Posterior cingulate gyrus (tissue), 11 donors: ENCODE measurements at places on chromosomes 11 and 22.

GRCh38 chr11:94550513-94550912, 6.8 kb downstream of the FUT4 start:
- DNase-seq: no peak

- no peak for DNase-seq
Measured at GRCh38 chr22:30861688-30862552, 106.7 kb downstream of the MORC2 start.

- no peak for DNase-seq
Measured at GRCh38 chr11:67032830-67033551, 10.1 kb downstream of the SYT12 start.

- no peak for DNase-seq
Measured at GRCh38 chr11:76203131-76203925, 3.0 kb downstream of the WNT11 start.

DNA sequence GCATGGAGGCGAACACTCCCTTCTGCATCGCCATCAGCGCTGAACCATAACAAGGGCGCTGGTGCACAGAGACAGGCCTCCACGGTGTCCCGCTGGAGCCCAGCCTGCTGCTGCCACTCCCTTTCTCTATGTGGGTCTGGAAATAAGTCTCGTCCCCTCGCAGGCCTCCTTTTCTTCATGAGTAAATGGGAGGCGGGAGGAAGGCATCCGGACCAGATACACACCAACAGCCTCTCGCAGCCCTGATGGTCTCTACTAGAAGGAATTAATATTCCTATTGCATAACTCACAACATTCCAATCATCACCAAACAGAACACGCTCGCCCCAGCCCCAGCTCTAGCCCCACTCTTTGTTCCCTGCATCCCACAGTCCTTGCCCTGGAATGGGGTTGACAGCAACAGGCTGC, 14.9 kb downstream of the RASD2 start:
- DNase-seq: no peak

- DNase-seq: no peak
Measured at GRCh38 chr11:64499261-64500004, 91.6 kb upstream of the SLC22A12 start.

DNA sequence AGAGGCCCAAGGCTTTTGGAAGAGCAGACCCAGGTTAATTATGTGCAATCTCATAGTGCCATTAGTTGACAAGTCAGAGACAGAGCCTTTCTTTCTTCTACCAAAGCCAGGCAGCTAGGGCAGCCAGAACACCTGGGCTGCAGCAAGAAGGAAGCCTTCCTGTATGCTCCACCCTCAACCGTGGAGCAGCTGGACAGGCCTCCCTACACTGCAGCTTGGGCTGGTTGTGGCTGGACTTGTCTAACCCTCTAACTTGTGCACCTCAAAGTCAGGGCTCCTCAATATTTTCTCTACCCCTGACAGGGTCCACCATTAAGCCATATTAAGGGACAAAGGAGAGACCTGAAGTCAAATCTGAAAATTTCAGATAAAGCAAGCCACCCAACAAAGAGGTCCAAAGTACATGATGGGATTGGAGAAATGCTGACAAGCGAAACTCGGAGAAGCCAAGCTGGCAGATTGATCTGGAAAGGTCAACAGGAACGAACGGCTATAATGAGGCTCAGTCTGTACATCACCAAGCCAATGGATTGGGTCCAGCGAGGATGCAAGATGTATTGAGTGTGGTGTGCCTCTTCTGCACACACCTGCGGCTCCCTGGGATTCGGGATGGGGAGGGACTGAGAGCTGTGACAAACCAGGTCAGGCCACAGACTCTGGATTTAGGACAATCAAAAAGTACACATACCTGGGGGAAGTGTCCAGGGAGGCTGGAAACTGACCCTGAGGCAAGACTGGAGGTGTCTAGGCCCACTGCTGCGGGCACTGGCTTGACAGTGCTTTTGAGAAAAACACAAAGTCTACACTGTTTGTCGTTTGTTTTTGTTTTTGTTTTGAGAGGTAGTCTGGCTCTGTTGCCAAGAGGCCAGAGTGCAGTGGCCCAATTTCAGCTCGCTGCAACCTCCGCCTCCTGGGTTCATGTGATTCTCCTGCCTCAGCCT, 11.7 kb upstream of the SLC43A3 start:
- no peak for DNase-seq

DNA sequence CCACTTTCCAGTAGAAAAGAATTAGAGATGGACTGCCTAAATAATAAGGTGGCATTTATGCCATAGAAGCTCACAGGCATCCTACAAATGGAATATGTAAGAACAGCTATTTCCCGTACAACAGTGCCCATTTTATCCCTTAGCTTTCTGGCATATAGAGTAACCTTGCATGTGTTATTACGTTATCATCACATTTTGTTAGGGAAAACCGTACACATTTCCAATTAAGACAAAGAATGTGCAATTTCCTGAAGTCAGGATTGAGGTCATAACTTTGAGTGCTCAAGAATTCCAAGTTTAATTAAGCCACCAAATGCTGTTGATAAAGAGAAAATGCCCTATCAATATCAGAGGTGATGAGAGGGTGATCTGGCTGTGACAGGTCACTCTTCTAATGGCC, 58.9 kb downstream of the LDLRAD3 start:
- no peak for DNase-seq

- DNase-seq: no peak
Measured at GRCh38 chr11:68677432-68677831, 6.9 kb upstream of the GAL start.

GRCh38 chr11:46327829-46328228, 19.4 kb upstream of the DGKZ start:
- DNase-seq: no peak

DNA sequence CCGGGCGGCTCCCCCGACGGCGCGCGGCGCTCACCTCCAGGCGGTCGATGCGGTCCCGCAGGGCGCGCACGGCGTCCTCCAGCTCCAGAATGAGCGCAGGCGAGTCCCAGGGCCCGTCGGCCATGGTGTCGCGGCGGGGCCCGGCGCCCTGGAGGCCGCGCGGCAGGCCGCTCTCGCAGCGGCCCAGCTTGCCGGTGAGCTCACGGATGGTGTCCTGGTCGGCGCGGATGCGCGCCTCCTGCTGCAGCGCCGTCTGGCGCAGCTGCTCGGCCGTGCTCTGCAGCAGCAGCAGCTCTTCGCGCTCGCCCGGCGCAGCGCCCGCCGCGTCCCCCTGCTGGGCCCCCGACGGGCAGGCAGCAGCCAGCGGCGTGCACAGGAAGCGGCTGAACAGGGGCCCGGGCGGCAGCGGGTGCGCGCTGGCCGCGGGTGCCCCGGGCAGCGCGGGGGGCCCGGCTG, 599 bp downstream of the NPTXR start:
- peak; percentile 94 for DNase-seq

- DNase-seq: no peak
Measured at GRCh38 chr11:134074346-134074745, 5.5 kb downstream of the JAM3 start.

DNA sequence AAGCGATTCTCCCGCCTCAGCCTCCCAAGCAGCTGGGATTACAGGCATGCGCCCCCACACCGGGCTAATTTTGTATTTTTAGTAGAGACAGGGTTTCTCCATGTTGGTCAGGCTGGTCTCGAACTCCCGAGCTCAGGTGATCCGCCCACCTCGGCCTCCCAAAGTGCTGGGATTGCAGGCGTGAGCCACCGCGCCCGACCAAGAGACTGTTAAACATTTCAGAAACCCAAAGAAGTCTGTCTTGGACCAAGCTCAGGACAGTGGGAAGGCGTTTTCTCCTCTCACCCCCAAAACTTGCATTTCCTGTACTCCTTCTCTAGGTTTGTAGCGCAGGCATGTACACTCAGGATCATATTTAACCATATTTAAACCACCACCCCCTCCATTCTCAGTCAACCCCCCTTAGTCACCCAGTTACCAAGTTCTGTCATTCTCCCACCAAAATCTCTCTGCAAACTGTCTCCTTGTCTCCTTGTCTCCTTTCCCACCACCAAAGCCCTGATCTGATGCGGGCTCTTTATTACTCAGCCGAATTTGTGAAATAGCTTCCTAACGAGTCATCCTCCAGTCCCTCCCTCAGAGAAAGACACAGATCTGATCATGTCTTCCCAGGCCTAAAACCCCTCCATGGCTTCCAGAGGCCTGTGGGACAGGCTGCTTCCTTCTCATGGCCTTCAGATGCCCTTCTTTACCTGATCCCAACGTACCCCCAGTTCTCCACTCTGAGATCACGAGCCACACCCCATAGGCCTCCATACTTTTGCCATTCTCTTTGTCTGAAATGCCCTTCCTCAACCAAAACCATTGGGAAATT, 29.0 kb upstream of the CREB3L1 start:
- no peak for DNase-seq

DNA sequence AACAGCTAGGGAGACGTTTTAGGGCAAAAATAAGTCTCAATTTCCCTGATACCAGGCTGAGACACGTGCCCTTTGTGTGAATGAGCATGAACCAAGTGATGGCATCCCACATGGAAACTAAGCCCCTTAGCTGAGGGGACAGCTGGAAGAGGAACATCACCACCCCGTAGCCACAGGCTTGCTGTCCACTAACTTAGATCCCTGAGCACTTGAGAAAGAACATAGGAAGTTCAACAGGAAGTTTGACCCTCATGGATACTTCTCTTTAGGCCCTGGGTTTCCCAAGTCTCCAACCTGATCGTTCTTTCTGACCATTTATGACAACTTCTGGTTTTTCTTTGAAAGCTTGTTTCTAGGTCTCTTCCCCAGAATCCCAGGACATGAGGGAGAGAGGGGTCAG, 11.6 kb upstream of the CKAP5 start:
- no peak for DNase-seq

DNA sequence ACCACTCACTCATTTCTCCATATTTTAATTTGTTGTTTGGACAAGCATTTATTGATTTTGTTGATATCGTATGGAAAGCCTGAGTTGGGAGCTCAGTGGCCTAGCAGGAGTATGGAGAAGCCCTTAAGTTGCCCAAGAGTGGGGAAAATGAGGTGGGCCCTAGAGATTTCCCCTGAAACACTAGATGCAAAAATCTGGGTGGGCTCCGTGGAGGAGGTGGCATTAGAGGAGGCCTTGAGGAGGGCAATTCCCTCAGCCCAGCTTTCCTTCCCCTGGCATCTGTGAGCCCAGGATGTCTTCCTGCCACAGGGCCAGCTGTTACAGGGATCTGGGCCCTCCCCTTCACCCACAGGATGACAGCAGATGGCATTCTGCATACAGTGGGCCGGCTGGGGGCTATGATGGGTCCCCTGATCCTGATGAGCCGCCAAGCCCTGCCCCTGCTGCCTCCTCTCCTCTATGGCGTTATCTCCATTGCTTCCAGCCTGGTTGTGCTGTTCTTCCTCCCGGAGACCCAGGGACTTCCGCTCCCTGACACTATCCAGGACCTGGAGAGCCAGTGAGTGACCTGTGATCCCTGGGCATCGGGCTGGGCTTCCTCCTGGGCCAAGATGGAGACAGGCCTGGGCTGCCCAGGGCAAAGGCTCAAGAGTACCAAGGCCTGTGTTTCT, 21.6 kb upstream of the SLC22A12 start:
- DNase-seq: no peak

GRCh38 chr11:14577835-14578529, 57.8 kb upstream of the PSMA1 start:
- no peak for DNase-seq

GRCh38 chr11:78708388-78708787, 133.7 kb upstream of the NARS2 start:
- DNase-seq: no peak

DNA sequence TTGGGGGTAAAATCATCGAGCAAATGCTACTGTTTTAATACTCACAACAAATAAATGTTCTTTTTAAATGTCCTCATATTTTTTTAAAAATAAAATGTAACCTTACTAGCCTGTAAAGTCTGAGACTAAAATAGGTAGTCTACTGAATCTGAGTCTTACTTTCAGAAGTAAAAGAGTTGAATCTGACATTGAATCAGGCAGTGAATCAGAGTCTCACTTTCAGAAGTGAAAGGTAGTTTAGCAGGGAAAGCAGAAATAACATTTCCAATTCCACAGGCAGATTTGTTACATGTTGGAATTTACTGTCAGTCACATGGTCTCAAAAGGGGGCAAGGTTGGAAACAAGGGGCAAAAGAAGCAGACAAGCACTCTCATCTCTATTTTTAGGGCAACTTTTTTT, 143.0 kb downstream of the ELP4 start:
- no peak for DNase-seq

- no peak for DNase-seq
Measured at GRCh38 chr11:88188251-88188931, 13.1 kb upstream of the RAB38 start.

DNA sequence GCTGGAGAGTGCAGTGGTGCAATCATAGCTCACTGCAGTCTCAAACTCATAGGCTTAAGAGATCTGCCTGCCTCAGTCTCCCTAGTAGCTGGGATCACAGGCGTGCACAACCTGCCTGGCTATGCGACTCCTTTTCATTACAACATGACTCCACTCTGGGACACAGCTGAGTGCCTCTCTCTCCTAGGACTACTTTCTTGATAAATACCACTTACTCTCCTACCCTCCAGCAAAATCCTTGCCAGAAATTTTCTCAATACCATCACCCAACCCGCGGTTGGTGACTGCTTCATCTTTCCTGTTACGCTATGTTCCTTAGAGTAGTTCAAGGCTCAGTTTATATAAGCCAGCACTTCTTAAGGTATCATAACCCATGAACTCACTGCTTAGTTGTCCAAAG, 26.9 kb downstream of the ARFGAP3 start:
- DNase-seq: no peak

DNA sequence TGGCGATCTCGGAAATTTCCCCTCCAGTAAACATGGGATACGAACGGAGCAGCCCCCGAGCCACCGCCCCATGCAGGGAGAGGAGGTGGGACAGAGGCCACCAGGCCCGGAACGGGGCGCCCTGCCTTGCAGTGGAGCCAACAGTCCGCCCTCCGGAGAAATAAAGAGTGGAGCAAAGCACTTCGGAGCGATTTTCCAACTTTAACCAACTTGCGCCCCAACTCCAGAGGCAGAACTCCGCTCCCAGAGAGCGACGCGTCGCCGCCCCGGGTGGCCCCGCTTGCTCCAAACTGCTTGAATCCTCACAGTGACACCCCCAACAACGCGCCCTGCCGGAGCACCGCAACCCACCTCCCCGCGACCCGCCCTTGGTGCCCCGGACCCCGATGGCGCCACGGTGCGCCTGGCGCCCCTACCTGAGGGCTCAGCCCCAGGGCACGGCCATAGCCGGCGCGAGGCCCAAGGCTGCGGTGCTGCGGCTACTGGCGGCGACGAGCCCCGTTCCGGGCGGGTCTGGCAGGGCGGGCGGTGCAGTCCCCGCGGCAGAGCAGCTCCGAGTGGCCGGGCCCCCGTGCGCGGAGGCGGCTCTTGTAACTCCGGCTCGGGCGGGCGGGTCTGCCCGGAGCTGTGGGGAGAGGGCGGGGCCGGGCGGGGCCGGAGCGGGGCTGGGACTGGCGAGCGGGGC, at the start of gene AHNAK:
Gene AHNAK, minus strand, starts transcription at position 563 of the 685 bp plus-strand sequence. CDS start 10,708 bp downstream, outside the sequence.
- DNase-seq: no peak

GRCh38 chr11:5521540-5521939, 5.0 kb upstream of the UBQLNL start:
- no peak for DNase-seq
